ENCODE measurements at places on chromosomes 2 and 18.

DNA sequence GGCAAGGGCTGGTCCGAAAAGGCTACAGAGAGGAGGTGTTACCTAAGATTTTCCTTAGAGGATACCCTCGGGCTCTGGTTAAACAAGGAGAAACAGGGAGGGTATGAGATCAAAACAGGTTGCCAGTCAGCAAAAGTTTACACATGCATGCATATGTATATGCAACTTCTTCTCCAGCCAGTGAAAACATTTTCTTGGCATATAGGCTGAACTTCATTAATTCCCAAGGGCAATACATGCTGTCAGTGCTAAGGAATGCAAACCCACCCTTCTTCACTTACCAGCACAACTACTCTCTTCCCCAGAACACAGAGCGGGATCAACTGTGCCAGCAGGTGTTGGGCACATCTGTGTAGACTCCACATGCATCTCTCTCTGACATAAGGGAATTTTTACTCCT, 176.0 kb downstream of the GFPT1 start:
- DNase-seq, result no peak

- DNase-seq, result no peak
Observed at GRCh38 chr18:23311351-23312121, 141.6 kb upstream of the RIOK3 start.

GRCh38 chr2:235612181-235612950, 118.5 kb downstream of the AGAP1 start:
- no peak for DNase-seq

- DNase-seq, result peak; percentile 82
Observed at GRCh38 chr2:73284296-73285158, at the start of gene FBXO41. Gene FBXO41 (minus strand): TSS chr2:73284478. CDS start chr2:73269630, 14,848 bp downstream.

GRCh38 chr2:196123679-196124373, 47.6 kb downstream of the STK17B start:
- no peak for DNase-seq

DNA sequence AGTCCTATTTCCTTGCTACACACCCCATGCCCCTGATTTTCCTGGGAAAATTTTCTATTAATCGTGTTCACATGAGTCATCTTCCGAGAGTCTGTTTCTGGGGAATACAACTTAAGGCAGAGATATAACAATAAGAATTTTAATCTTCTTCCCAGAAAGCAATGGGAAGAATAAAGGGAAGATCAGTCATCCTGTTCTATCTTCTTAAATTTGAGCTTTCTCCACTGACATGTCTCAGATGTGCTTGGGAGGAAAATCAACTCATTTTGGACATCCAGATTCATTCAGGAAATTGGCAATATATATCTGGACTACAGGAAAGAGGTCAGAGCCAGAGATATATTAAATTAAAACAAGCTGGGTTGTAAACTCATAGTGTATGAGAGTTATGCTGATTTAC, 62.3 kb upstream of the SPAG16 start:
- DNase-seq, result no peak

- no peak for DNase-seq
Observed at GRCh38 chr2:106332054-106332453, 136.2 kb downstream of the RGPD3 start.

- no peak for DNase-seq
Observed at GRCh38 chr18:2961821-2962220, 51.1 kb downstream of the LPIN2 start.

- peak; percentile 40 for DNase-seq
Observed at GRCh38 chr2:239399433-239399920, 1.3 kb downstream of the HDAC4 start.

- no peak for DNase-seq
Observed at GRCh38 chr2:229363185-229363814, 92.2 kb upstream of the PID1 start.

- DNase-seq, result peak; percentile 11
Observed at GRCh38 chr2:230893338-230893737, 28.6 kb downstream of the ITM2C start.

- no peak for DNase-seq
Observed at GRCh38 chr2:127945281-127945680, 59.5 kb upstream of the AMMECR1L start.

DNA sequence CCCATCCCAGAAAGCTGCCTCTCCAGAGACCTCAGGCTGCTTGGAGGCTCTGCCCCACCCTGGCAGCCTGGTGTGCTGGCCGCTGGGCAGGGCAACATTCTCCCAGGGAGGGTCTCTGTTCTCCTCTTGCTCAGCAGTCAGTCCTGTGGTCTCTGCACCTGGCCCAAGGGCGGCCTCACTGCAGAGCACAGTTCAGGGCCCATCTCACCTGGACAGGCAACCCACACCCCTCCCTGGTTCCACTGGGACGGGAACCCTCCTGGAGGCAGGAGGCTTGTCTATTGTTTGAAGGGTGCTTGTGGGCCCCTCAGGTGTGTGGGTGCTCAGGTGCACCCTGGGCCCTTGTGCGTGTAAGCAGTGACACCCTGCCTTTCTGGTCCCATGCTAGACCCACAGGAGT, 67.2 kb upstream of the OTOS start:
- no peak for DNase-seq

DNA sequence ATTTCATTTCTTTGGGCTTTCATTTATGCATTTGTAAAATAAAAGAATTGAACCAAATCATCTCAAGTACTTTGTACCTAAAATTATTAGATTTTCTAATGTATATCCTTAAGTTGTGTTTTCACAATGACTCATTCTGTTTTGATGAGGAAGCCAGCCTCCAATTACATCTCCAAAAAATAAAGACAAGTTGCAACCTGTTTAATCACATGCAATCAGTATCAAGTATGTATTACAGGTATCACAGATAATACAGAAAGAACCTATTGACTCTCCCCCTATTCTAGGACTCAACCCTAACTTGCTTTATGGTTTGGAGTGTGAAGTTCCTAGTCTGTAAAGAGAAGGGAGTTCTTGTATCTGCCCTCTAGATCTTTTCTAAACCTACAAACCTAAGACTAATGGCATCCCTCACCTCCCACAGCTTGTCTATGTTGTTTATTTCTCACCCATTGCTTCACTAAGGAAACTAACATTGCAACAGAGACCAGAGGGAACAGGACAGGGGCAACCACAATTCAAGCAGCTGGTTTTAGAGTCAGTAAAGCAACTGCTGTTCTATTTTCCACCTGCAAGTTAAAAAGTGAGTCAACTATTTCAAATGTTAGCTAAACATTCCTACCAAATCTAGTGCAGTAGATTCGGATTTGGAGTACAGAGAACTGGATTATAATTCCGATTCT, 141.1 kb upstream of the ETAA1 start:
- DNase-seq, result no peak

- no peak for DNase-seq
Observed at GRCh38 chr2:233474308-233475160, 92.0 kb downstream of the USP40 start.

- no peak for DNase-seq
Observed at GRCh38 chr2:102297891-102298290, 13.5 kb upstream of the IL1RL1 start.

GRCh38 chr2:82803307-82803706, 1655.8 kb downstream of the SUCLG1 start:
- no peak for DNase-seq

DNA sequence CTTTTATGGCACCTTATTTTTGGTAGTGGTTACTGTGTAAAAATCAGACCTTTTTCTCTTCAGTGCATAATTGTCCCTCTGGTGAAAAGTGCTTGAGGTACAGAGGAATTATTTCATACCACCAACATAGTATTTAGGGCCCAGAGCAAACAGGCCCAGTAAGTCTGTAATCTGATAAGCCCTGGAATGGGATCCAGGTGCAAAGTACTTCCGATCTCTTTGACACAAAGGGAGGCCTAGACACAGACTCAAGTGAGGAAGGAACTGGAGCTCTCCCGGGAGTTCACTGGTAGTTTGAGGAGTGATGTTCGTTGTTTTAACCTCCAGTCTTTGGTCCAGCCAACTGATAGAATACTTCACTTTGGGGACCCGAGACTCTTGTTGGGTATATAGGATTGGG, 57.4 kb downstream of the RAB31 start:
- no peak for DNase-seq

DNA sequence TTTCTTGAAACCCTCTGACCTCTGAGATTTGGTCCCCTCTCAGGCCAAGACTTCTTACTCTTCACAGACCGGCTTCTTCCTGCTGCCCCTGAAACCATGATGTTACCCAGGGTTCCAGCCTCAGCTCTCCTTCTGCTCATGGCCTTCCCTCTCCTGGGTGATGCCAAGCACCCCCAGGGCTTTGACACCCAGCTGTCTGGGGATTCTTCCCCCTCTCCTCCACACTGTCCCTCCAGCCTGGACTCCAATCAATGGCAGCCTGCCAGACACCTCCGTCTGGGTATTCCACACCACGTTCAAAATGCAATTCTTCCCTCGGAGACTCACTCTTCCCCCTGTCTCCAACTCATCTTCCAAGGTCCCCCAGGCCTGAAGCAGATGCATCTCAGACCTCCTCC, 25.0 kb downstream of the SPP2 start:
- no peak for DNase-seq

DNA sequence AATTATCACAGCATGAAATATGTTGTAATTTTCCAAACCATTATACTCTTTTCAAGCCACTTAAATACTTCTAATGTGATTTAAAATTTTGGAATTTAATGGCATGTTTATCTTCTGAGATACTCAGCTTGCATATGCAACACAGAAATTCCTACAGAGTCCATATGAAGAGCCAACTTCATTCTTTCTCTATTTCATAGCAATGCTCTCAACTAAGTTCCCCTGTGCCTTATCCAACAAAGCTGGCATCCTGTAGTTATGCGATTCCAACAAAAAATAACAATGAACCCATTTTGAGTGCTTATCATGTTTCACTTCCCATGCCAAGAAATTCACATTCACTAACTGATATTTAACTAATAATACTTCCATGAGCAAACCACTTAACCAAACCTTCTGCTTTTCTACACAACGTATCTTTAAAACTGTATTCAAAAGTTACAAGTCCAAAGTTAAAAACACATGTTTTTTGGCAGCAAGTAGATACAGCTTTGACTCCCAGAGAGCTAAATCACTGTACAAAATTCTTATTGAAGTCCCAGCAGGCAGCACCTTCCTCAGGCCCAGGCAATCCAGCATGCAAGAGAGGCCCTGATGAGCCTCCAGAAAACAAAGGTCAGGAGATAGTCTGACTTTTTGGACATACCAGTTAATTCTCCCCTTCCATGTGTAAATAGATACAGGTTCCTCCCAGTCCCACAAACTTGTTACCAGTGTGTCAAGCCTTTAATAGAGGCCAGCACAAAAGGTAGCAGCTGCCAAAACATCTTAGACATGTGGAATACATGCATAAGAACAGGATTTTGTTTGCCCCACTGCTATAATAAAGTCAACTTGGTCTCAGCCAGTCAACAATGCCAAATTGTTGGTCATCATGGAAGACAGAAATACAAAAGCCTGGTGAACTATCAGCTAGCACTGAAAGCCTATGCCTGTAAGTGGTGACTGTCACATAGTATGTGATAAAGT, 113.1 kb upstream of the WDR75 start:
- DNase-seq, result no peak

DNA sequence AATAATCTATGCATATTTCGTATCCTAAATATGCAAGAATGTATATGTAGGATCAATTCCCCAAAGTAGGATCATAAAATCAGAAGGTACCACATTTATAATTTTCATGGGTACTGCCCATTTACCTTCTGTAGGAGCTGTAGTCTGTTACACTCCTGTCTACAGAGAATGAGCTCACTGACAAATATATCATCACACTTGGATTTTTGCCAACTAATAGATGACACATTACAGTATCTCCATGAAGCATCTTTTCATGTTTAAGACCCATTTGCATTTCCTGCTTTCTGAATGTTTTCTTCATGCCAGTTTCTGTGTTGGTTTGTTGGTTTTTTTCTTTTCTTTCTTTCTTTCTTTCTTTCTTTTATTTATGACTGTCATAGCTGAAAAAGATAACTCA, 70.9 kb upstream of the EML6 start:
- DNase-seq, result no peak

GRCh38 chr2:180971811-180972210, 8.6 kb upstream of the UBE2E3 start:
- no peak for DNase-seq

DNA sequence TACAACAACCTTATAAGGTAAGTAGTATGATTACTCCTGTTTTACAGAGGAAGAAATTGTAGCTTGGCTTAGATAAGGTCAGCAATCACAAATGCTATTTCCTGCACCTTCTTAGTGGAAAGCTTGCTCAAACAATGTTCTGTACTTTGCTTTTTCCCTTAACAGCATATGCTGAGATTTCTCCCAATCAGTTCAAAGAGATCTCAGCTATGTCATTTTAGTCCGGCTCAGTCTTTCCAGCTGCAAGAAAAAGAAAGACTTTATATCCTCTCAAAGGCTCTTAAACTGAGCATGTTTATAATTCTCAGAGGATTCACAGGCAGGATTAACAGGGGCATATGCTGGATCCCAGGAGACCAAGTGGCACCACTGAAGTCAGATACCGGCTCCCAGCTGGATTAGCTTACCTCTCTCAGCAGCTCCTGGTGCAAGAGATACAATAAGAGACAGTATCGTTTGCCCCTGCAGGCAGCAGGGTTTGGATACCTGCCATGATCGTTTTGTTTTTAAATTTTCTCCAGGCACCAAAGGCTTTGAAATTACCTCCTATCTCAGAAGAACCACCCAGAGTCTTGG, 29.5 kb downstream of the KIAA2012 start:
- DNase-seq, result no peak

GRCh38 chr2:11343650-11344341, 640 bp downstream of the ROCK2 start:
- peak; percentile 27 for DNase-seq

- no peak for DNase-seq
Observed at GRCh38 chr2:15306706-15307105, 254.4 kb downstream of the NBAS start.

DNA sequence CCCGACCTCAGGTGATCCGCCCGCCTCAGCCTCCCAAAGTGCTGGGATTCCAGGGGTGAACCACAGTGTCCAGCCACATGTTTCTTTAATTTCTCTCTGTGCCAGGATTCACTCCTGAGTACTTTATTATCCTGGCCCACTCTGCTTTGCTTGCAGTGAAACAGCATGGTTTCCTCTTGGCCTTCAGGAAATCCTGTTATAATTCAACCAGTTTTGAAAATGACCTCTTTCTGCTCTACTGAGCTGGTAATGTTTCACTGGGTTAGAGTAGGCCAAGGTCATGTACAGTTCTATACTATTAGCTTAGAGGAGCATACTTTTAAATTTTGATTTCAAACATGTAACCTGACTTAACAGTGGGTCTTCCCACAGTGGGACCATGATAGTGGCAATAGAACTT, 90.6 kb upstream of the PELI1 start:
- DNase-seq, result no peak

- no peak for DNase-seq
Observed at GRCh38 chr2:221337957-221338685, 234.0 kb downstream of the EPHA4 start.
